ENCODE measurements at places on chromosomes 13 and 19. TPM values are rescaled to one million over a fixed set of nuclear protein-coding genes. Genes with fewer than 3 reads are reported as not detected.
A peak's percentile ranks its signal among the peaks of the same experiment; 100 is the strongest.

Gene INAFM1
- 14.6 TPM for total RNA-seq

- H3K36me3 ChIP-seq: no peaks in the 10 kb centered on the region
- H3K27ac ChIP-seq: peak overlapping the region; percentile 74
- H3K27me3 ChIP-seq: peaks cover 1% of the 10 kb centered on the region
- H3K4me3 ChIP-seq: peak overlapping the region; percentile 88
- DNase-seq: peak; percentile 73
Observed at GRCh38 chr19:18007044-18007916, 690 bp upstream of the ARRDC2 start.

DNA sequence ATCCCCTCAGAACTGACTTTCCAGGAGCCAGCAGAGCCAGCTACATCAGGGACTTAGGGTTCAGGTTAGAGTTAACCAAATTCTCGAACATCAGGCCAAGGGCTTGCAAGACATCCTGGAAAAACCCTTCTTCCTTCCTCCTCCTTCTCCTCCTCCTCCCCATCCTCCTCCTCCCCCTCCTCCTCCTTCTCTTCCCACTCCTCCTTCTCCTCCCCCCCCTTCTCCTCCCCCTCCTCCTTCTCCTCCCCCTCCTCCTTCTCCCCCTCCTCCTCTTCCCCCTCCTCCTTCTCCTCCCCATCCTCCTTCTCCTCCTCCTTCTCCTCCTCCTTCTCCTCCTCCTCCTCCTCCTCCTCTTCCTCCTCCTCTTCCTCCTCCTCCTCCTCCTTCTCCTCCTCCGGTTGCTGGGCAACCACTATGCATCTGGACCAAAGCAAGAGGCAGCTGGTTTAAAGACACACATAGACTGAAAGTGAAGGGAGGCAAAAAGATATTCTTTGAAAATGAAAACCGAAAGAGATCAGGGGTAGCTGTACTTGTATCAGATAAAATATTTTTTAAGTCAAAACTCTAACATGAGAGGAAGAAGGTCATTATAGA lies 5.9 kb upstream of the CCL25 start:
- H3K4me3 ChIP-seq: no peak overlapping the region
- no peaks in the 10 kb centered on the region for H3K36me3 ChIP-seq
- H3K27ac ChIP-seq: no peak overlapping the region
- H3K4me1 ChIP-seq: no peaks in the 10 kb centered on the region
- DNase-seq: no peak

Gene CNFN
- total RNA-seq: 0.78 TPM

DNA sequence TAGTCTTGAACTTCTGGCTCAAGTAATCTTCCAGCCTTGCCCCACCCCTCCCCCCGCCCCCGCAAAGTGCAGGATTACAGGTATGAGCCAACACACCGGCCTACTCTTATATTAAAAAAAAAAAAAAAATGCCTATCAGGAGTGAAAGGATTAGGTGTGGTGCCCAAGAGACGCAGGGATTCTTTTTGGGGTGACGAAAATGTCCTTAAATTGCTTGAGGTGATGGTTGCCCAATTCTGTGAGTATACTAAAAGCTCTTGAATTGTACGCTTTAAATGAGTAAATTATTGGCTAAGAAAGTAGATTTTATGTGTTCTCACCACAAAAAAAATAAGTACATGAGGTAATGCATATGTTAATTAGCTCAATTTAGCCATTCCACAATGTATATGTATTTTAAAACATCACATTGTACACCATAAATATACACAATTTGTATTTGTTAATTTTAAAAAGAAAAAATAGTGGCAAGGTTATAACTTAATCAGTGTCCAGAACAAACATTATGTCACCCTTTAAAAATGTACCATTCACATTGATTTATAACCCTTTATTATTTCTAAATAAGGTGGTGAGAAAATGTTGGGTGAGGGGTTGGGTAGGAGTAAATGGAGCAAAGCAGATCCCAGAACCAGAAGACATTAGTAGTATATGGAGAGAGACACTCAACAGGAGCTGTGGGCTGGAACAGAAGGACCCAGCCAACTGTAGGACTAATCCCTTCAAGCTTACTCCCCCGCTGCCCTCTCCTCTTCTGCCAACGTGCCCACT lies 3.9 kb downstream of the IGSF23 start:
- H3K27ac ChIP-seq: no peak overlapping the region
- DNase-seq: no peak
- no peaks in the 10 kb centered on the region for H3K4me1 ChIP-seq
- H3K36me3 ChIP-seq: no peaks in the 10 kb centered on the region

DNA sequence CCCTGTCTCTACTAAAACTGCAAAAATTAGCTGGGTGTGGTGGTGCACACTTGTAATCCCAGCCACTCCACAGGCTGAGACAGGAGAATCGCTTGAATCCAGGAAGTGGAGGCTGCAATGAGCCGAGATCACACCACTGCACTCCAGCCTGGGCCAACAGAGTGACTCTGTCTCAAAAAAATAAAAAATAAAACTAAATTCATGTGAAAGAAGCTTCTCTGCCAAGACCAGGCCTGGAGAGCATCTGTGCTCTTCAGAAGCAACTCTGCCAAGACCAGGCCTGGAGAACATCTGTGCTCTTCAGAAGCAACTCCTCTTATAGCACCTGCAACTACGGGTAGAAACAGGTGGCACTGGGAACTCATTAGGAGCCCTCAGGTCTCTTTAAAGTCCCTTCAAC lies 37.7 kb downstream of the CRYL1 start:
- H3K27ac ChIP-seq: no peak overlapping the region
- H3K36me3 ChIP-seq: no peaks in the 10 kb centered on the region
- no peak for DNase-seq
- H3K4me1 ChIP-seq: peaks cover 7% of the 10 kb centered on the region

Measured in HFFc6 (cell line).